CD8-positive, alpha-beta memory T cell (primary cell): ENCODE measurements at places on chromosomes 2 and 18.

- no peak for DNase-seq
Observed at GRCh38 chr2:237132799-237133198, 47.1 kb downstream of the COPS8 start.

DNA sequence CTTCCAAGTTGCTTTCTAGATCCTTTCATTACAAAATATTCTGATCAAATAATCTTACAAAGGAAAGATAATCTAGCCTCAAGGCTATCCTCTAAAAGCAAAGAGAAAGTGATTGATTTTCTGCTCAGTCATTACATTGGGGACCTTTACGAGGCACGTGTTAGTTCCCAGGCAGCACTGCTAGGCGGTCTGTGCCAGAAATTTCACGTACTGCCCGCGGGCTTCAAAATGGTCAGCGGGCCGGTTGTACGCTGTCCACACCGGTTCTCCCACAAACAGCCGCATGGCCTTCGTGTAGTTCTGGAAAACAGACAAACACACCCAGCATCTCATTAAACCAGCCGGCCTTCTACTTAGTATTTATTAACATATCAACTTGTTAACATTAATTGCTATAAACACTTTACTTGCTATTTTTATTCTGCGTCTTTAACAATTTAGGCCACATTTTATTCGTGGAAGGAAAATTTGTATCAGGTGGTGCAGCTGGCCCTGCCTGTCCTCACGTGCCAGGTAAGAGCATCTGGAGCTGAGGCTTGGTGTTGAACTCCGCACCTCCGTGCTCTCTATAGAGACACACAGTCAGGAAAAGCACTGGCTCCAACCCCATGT lies 20.4 kb downstream of the ADI1 start:
- DNase-seq: no peak

DNA sequence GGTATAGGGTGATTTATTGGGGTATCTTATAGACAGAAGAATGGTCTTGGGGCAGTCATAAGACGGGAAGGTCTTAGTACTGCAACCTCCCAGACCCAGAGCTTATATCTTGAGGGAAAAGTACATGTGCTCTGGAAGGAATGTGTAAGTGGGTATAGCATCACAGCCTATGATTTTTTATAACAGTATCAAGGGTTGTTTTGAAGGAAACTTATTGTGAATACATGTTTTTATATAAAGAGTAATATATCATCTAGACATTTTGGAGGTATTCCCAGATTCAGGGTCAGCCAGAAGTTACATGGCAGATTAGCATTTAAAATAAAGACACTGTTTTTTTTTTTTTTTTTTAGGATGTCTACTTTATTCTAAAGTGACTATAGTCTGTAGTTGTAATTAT lies 47.6 kb upstream of the STON1 start:
- no peak for DNase-seq

DNA sequence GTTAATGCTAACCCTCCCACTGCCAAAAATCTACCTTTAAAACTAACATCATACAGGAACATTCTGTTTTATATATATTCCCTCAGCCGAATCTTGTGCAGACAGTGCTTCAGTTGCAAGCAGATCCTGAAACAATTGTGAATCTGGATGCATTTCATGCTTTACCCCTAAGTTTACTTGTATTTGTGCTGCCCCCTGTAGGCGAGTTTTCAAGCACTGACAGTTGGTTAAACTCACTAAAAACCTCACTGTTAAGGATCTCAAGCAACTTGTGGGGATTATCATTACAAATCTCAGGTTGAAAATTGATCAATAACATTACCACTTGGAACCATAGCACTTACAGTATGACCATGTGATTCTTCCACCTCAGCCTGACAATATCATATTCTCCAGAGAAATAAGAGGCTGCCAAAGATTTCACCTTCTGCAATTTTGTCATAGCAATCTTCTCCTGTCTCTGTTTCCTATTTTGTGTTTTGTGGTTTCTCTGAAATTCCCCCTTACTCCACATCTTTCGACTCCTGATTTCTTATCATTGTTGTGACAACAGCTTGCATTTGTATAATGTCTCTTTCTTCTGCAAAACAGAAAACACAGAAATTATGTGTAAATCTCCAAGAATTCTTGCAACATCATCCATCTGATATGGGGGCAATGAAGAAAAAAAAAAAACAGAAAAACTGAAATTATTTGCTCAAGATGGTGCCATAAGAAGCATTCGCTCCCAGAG lies 354.6 kb upstream of the SETBP1 start:
- no peak for DNase-seq

DNA sequence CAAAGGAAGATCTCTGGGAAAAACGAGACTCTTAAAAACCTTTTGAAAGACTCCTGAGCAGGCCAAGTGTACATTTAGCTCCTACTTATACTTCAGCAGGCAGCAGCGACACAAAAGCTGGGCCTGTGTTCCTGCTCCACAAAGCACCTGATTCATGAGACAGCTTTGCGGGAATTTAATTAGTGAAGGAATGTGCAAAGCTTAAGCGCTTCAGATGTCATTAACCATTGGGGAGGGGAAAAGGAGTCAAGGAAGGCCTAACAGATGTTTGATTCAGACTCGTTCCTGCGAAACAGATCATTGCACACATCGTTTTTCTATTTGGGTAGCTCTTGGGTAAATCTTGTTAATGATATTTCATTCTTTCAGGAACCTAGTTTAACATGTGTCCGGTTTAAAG lies 125.9 kb downstream of the MAIP1 start:
- no peak for DNase-seq

GRCh38 chr2:239756790-239757760 lies 268.1 kb downstream of the NDUFA10 start:
- no peak for DNase-seq
